ENCODE measurements at places on chromosomes 3 and 15. TPM values are rescaled to one million over a fixed set of nuclear protein-coding genes. Genes with fewer than 3 reads are reported as not detected.

TTLL13 gene
- total RNA-seq = not detected

PLXNB1 gene
- total RNA-seq = 89.4 TPM

DNA sequence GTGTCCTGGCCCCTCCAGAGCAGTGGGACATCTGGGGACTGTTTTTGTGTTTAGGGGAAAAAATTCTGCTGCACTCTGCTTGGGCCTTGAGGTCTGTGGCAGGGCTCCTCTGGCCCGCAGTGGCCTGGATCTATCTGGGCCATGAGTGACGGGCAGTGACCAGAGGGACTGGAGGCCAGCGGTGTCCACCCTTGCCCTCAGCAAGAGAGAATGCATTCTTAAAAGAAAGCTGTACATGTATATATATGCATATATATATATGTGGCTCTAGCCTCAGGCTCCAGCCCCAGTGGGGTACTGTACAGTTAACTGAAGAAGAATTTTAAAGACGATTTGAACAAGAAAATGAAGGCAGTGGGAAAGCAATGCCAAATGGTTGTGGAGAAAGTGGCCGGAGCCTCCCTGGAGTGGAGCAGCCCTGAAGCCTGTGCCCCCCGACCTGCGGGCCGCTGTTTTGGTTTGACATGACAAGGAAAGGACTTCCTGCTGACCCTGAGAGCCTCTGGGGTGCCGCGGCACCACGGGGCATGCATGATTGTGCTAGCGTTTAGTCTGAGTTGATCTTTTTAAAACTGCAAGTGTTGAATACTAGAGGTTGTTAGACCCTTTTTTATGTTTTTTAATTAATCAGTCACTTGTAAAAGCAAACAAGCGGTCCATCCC lies 52.2 kb downstream of the PLXNA1 start:
- DNase-seq = no peak

FGF7 gene
- 55.9 TPM for total RNA-seq

GRCh38 chr3:177131927-177132636 lies 65.2 kb downstream of the TBL1XR1 start:
- DNase-seq = no peak

DNA sequence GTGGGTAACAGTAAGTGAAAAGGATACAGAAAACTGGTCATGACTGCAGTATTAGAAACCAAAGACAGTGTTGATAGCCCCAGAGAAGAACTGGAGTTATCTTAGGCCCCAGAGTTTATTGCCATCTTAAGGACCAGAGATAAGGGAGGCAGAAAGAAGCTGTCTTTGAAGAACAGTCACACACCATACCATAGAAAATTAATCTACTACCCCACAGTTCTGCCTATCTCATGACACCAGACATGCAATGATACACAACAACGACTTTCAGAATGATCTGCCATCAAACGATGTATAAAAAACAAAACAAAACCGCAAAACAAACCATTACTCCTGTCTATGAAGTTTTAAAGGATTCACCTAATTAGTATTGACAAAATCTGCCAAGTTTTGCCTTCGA lies 9.6 kb downstream of the CPOX start:
- DNase-seq = no peak

IMP3 gene
- total RNA-seq = 49.0 TPM

DNA sequence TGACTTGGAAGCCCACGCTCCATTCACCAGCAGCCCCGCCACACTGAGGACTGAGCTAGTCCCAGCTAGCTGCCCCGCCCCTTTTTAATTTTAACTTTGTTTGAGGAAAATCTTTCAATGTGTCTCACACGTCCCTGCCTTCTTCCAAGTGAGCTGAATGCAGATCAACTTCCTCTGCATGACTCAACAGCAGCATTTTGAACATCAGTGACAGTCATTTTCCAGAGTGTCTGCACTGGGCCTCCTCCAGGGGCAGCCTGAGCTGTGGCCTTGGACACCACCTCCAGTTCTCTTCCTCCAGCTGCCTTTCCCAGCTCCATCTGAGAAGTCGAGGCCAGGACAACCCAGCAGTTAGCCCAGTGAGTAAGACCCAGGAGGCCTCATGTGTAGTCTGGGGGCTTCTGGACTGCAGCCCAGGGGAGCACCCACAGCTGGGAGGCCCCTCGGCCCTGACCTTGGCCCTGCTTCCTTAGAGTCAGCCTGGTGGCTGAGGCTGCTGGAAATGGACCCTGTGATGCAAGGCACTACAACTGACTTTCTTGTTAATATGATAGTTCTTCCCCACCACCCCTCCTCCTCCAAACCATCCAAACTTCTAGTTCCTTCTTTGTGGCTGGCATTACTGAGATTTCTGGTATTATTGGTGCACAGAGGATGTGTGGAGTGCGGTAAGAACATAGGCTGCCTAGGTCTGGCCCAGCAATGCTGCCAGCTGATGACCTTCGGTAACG lies 21.4 kb upstream of the ESYT3 start:
- no peak for DNase-seq

- DNase-seq = no peak
These were observed 117.3 kb downstream of the ADAMTS17 start for GRCh38 chr15:100224206-100225185.

- DNase-seq = no peak
These were observed 7.4 kb downstream of the EPHA3 start for GRCh38 chr3:89114841-89115223.

- peak; percentile 55 for DNase-seq
These were observed 15.6 kb downstream of the TMEM158 start for GRCh38 chr3:45210308-45211041.

DNA sequence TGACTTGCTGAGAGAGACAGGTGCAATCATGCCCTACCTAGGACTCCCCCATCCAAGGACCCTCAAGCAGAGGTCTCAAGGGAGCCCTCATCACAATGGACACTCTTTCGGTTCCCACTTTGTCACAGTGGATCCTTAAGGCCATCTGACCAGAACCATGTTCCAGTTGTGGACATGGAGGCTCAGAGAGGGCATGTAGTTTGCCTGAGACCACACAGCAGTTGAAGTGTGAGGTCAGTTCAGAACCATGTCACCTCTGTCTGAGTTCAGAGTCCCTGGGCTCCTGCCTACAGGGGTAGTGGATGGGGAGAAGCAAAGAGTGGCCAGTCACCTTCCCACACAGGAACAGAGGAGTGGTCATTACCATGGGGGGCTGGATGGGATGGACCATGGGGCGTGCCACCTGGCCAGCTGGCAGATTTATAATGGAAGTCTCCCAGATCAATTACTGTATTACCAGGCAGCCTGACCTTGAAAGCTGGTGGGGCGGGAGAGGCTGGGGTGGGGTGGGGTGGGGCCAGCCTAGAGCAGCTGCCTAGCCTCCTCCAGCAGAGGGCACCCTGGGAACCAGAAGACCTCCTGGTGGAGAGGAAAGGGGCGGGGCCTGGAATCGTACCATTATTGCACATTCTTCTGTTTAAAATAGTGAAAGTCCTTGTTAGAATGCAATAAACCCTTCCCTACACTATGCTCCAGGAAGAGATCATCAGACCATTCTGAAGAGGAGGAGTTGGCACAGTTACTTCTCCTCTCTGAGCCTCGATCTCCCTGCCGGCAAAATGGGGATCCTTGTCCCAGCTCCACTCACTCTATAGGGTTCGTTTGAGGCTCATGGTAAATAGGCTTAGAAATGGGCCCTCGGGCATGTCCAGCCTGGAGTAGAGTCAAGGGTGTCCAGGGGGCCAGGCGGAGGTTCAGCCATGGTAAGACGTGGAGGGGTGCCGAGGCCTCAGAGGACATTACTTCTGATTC lies 26.9 kb upstream of the LINGO1 start:
- DNase-seq = peak; percentile 67

CCR8 gene
- total RNA-seq = not detected
